NCI-H446 treated with DMSO at 0.1 percent for 48 hours (cell line): ENCODE measurements at places on chromosomes 3 and 15.
A peak's percentile ranks its signal among the peaks of the same experiment; 100 is the strongest.

GRCh38 chr3:15453501-15453900, 26.1 kb downstream of the EAF1 start:
- no peak for DNase-seq

DNA sequence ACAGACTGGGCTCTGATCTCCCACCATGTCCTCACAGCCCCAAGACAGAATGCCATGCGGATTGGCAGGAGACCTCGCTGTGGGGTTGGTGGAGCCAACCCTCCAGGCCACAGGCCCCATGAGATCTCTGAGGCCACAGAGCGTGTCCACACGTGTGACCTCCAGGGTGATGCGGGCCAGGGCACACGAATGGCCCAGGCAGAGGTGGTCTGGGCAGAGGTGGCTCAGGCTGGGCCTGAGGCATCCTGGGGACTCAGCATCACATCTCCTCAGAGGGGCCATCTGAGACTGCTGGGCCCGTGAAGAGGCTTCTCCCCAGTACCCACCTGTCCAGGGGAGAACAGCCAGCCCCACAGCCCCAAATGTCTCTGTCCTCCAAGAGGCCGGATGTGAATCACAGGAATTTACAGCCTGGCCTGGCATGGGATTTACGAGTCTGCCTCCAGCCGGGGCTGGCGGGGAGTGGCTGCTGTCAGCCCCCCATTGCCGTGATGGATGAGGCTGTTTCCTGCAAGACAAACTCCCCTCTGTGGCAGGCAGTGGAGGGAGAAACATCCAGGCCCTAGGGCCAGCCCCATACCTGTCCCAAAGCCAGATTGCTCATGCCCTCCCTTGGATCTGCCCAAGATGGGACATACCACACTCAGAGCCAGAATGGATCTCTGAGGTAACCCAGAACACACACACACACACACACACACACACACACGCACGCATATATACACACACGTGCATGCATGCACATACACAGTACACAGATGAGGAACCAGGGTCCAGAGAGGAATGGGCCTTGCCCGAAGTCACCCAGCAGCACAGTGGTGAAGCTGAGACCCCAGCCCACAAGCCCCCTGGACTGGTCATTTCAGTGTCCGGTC, 208.3 kb downstream of the TBC1D2B start:
- no peak for DNase-seq

- no peak for DNase-seq
Measured at GRCh38 chr3:179276001-179276400, 25.1 kb upstream of the KCNMB3 start.

GRCh38 chr15:64282701-64283100, 73.3 kb downstream of the CSNK1G1 start:
- DNase-seq = no peak

DNA sequence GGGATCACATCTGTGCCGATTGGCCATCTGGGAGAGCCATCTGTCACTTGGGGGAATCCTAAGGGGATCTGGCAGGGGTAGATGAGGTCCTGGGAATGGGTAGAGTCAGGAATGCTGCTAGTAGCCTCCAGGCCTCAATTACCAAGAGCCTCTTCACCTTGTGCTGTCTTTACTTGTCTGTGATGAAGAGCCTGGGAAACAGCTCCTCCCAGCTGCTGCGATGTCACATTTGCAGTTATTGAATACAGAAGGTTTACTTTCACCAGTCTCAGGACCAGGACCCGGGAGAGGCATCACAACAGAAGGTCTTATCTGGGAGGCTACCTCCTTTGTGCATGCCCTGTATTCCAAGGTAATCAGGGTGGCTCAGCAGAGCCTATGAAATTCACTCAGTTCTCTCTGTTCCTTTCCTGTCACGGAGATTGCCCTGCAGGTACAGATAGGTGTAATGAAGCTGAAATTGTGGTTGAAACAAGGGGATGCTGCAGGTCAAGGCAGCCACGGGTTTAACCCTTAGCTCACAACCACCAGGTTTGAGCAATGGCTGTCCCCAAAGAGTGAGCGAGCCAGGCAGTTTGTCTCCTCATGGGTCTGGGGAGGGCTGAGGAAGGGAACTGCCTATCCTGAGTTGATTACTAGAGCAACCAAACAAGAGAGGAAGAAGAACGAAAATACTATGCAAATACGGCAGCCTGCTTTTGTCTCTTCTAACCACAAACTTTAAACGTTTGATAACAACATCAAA, 298.9 kb upstream of the RORA start:
- DNase-seq = no peak

DNA sequence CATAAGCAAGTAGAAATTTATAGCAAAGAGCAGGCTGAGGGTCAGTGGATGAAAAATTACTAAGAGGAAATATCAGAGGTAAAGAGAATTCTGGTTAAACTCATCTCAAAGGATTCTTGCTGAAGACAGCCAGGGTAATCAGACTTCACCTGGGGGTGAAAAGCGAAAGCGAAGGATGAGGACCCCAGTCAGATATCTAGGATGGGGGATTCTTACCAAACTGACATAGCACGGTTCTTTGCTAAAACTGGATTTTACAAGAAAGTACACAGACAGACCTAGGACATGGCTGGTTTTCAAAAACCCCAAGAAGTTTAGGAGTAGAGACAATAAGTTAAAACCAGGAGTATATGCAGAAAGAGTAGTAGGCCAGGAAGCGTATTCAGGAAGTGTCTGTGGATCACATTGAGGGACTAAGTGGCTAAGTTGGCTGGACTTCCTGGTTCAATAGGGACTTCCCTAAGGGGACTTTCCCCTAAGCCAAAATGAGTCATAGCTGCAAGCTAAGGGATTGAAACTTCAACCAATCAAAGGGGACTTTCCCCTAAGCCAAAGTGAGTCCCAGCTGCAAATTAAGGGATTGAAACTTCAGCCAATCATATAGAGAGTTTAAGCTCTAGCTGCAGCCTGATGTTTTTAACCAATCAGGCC, 2.4 kb upstream of the CFAP91 start:
- no peak for DNase-seq

DNA sequence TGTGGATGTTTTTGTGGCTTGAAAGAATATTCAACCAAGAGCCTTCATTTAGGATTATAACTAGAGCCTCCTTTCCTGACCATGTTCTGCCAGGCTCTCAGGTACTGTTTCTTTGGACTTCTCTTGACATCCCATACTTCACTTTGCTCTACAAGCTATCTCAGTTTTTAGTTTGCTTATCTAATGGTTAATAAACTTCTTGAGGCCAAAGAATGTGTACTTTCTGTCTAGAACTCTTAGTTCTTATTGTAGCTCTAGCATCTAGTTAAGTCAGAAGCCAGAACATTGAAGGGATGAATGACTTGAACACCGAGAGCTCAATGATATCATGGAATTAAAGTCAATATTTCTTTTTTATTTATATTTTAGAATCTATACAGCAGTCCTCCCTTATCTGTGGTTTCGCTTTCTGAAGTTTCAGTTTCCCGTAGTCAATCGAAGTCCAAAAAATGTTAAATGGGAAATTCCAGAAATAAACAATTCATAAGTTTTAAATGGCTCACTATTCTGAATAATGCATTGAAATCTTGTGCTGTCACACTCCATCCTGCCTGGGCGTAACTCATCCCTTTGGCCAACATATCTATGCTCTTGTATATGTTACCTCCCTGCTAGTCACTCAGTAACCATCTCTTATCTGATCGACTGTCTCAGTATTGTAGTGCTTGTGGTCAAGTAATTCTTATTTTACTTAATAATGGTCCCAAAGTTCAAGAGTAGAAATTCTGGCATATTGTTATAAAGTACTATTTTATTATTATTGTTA, 368.6 kb upstream of the RBMS3 start:
- no peak for DNase-seq

- DNase-seq = no peak
Measured at GRCh38 chr3:122102191-122102935, 47.2 kb downstream of the CD86 start.

DNA sequence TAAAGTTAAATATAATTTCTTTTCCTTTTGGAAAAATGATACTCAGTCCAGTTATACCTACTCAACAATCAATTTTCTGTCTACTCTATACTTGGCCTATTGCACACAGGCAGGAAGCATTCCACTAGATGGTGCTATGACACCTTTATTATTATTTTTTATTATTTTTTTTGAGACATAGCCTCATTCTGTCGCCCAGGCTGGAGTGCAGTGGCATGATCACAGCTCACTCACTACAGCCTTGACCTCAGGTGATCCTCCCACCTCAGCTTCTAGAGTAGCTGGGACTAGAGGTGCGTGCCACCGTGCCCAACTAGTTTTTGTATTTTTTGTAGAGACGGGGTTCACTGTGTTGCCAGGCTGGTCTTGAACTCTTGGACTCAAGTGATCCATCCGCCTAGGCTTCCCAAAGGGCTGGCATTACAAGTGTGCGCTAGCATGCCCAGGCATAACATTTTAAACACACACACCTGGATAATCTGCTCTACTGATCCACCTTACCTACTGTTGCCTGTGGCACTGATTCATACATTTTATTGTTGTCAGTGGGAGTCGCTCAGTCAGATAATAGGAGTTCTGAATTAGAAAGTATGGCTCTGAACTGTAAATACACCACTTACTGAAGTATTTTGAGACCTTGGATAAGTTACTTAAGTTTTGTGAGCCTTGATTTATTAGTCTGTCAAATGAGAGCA, 56.2 kb downstream of the EIF3J start:
- no peak for DNase-seq

DNA sequence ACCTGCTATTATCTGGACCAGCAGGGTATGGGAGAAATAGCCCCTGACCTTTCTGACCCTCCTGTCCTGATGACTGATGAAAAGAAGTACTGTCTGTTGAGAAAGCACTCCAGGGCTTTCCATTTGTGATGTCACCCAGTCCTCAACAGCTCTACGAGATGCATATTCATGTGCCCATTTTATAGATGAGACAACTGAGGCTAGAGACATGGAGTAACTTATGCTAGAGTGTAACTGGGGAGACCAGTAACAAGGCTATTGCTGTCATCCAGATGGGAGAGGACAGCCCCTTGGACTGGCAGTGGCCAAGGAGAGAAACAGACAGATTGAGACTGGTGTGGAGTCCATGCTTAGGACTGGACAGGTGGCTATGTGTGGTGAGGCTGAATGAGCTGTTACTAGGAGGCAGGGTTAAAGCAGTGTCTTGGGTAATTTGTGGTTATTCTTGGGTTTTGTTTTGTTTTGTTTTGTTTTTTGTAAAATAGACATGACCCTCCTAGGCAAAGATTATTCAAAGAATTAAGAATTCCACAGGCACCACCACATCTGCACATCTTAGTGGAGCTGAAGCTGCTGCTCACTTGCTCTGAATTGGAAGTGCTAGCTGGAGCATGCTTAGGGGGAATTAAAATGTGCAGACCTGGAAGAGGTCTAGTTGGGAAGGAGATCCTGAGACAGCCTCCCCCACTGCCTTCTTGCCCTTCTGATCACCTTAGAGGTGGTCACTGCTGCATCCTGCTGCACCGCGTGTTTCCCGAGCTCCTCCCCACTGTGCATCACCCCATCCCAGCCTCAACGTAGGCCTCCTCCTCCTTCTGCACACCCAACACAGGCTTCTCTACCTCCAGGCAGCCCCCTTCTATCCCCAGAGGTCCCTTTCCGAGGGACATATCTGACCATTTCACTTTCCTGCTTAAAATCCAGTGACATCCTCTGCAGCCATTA, 8.4 kb downstream of the HRH1 start:
- DNase-seq = no peak

- DNase-seq = no peak
Measured at GRCh38 chr15:101543431-101543830, 53.9 kb upstream of the PCSK6 start.

- DNase-seq = no peak
Measured at GRCh38 chr15:85614059-85614458, 180.7 kb downstream of the KLHL25 start.

GRCh38 chr3:188832961-188833721, 338.6 kb upstream of the TPRG1 start:
- DNase-seq = peak; percentile 24

GRCh38 chr15:75451202-75451673, 252 bp downstream of the SIN3A start:
- DNase-seq = no peak

GRCh38 chr3:133330065-133330464, 69.8 kb upstream of the BFSP2 start:
- DNase-seq = no peak

DNA sequence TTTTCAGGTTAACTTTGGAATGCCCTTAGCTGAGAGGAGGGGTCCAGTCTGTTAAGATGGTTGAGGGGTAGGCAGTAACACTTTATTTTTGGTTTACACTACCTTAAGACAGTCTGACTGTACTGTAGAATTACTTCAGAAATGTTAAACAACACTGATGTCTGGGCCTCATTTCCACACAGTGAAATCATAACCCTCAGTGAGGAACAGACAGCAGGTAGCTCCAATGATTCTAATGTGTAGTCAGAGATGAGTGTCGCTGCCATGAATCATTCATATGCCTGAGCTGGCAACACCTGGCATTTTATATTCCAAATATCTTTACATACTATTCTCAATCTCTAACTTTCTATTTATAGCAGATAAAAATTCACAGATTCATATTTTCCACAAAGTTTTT, 37.3 kb upstream of the POU1F1 start:
- DNase-seq = no peak

DNA sequence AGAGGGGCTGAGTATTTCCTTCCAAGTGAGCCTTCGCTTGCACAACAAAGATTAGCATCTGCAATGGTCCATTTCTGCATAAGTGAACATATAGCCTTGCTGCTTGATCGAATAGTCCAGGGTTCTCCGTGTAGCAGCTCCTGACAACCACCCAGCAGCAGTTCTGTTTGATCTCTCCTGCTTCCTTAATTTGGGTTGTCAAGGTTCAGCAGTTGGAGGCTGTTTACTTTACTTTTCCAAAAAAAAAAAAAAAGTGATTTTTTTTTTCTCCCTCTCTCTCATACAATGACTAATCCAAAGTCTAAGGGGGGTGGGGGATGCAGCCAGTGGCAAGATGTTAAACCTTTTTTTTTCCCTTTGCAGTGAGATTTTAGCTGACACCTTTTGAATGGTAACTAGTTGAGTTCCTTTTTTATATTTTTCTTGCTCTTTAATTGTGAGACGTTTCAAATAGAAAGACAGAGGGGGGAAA, 3.6 kb downstream of the FOXP1 start:
- no peak for DNase-seq

DNA sequence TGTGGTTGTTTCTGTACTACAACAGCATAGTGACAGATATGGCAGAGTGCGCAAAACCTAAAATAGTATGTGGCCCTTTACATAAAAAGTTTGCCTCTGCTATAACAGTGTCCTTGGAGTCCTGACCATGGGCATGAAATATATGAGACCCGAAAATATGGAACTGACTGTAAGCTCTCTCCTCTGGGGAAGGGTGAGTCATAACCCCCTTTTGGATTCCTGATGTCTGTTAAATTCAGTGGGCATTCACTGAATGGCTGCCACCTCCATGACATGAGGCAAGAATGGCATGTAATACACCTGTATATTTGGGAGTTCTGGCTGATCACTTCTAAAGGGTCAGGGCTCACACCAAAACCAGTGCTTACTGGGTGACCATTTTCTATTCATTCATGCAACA, 6.1 kb downstream of the TBC1D2B start:
- no peak for DNase-seq
